Stimulated activated CD8-positive, alpha-beta memory T cell treated with anti-CD3 and anti-CD28 coated beads, Interleukin-2, amount 100 ng/mL, for 48 hours (primary cell): ENCODE measurements at places on chromosomes 1 and 21.

- no peak for DNase-seq
These were observed 30.3 kb downstream of the SMYD3 start for GRCh38 chr1:246476771-246477170.

- DNase-seq, result no peak
These were observed 464.5 kb downstream of the USP25 start for GRCh38 chr21:16194095-16194787.

- no peak for DNase-seq
These were observed 214.1 kb downstream of the NUF2 start for GRCh38 chr1:163535807-163536206.

DNA sequence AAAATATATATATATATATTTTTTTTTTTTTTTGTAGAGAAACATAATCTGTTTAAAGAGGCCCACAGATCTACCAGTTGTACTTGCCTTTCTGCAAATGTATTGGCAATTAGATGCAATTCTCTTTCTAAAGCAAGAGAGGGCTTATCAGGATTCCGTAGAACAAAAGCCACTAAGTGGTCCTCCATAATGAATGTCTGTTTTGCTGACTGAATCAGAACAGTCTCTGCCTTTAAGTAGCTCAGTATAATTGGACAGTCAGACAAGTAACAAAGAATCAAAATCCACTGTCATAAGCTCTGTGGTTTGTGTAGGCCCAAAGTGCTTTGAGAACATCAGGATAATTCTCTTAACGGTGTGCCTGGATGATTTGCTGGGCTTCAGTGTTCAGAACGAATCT lies 17.3 kb downstream of the SARS1 start:
- no peak for DNase-seq

DNA sequence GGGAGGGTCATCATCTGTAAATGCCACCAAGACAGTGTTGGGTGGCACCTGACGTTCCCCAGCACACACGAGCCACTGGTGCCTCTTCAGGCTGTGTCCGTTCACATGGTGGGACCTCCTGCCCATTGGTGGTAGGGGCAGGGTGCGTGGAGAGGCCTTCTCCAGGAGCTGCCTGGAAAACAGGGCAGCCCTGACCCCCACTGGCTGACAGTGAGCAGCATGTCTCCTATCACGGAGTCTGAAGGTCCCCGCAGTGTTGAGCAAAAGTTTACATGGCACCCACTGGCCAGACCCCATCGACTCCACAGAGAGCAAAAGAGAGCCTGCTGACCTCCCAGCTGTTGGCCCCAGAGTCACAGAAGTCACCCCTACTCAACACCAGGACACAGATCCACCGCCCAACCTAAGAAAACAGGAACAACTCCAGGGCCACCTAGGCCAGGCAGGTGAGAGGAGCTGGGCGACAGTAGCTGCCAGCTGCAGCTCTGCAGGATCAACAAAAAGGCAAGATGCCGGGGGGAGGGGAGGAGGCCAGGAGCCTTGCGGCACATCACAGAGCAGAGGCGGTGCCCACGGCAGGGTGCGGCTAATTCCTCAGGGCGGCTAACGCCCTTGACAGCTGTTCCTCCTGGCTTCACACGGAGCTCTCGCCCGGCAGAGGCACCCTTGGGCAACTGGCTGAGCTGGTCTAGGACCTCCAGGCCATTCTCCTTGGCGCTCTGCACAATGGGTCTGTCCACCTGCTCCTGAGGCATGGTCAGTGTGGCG lies 14.4 kb upstream of the IFI6 start:
- no peak for DNase-seq

GRCh38 chr1:33133478-33134105 lies 48.3 kb downstream of the TRIM62 start:
- no peak for DNase-seq

- no peak for DNase-seq
These were observed 32.1 kb upstream of the PLA2G5 start for GRCh38 chr1:20037877-20038276.

GRCh38 chr1:42747125-42747524 lies 7.1 kb upstream of the CLDN19 start:
- DNase-seq, result no peak

- DNase-seq, result no peak
These were observed 36.7 kb upstream of the GOLT1A start for GRCh38 chr1:204250428-204251030.
